ENCODE measurements at places on chromosomes 1 and 21.

DNA sequence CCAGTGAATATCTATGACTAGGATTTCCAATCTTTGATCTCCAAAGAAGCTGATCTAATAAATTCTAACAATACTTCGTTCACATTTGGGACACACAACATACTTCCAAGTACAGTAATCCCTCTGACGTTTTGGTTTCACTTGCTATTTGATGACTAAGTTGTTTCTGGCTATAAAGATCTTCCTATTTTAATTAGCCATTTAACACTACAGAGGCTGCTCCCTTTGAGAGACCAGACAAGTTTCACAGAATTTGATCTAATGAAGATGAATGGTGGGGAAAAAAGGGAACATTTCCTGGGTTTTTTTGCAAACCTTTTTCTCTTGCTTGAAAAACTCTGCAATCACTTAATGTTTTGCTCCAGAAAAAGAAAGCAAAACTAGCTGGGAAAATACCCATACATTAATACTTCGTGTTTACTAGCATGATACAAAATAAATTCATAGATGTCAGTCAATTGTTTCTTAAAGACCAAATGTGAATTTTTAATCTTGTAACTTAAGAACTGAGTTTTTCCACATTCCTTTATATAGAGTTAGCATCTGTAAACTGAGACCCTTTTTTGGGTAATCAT, 28.0 kb upstream of the GLIS1 start:
- no peak for DNase-seq

GRCh38 chr1:11337580-11338073, 64.6 kb downstream of the UBIAD1 start:
- peak; percentile 82 for DNase-seq

DNA sequence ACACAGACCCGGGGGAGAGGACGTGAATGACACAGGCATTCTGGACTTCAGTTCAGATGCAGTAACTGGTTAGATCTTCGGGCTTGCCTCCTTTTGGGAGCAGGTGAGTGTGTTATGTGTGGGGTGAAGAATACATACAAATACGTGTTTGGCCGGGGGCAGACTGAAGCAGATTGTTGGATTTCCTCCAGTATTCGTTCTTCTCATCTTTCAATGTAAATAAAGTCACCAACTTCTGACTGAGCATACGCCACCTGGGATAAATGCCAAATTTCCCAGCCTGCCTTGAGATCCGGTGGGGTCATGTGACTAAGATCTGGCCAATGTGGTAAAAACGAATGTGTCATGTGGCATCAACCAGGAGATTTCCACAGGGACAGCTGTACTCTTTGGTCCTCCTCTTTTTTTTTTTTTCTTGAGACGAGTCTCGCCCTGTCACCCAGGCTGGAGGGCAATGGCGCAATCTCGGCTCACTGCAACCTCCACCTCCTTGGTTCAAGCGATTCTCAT, 189.8 kb downstream of the RGS7 start:
- no peak for DNase-seq

DNA sequence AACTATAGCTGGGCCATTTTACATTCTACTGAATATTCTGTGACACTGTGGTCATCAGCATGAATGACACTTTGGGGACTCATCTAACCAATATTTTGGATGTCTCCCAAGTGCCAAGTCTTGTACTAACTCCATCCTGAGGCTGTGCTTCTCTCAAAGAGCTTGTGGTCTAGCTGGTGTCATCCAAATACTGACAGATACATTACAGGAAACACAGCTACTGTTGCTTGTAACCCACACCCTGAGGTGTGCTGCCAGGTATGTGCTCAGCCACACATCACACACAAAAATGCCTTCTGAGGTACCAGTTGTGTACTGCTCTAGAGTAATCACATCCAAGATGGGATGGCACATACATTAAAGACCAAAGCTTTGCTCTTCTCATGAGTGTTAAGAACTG, 81.6 kb downstream of the ST6GALNAC5 start:
- no peak for DNase-seq

DNA sequence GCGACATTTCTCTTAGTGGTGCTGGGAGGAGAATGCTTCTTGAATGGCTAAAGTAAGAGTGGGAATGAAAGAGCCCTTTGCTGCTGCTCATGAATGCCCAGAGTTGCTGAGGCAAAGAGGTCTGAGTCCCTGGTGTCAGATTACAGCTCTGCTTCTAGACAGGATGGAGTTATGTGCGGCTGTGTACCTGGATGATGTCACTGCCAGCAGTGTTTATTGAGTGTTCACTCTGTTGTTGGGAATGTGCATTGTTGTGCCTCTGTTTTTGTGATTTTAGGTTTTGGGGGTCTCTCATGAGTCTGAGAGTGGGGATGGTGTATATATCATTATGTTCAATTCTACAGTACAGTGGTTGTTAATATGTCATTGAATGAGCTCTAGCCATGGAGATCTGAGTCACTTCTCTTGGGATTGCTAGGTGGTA, 2.7 kb downstream of the CDC14A start:
- DNase-seq, result peak; percentile 39

DNA sequence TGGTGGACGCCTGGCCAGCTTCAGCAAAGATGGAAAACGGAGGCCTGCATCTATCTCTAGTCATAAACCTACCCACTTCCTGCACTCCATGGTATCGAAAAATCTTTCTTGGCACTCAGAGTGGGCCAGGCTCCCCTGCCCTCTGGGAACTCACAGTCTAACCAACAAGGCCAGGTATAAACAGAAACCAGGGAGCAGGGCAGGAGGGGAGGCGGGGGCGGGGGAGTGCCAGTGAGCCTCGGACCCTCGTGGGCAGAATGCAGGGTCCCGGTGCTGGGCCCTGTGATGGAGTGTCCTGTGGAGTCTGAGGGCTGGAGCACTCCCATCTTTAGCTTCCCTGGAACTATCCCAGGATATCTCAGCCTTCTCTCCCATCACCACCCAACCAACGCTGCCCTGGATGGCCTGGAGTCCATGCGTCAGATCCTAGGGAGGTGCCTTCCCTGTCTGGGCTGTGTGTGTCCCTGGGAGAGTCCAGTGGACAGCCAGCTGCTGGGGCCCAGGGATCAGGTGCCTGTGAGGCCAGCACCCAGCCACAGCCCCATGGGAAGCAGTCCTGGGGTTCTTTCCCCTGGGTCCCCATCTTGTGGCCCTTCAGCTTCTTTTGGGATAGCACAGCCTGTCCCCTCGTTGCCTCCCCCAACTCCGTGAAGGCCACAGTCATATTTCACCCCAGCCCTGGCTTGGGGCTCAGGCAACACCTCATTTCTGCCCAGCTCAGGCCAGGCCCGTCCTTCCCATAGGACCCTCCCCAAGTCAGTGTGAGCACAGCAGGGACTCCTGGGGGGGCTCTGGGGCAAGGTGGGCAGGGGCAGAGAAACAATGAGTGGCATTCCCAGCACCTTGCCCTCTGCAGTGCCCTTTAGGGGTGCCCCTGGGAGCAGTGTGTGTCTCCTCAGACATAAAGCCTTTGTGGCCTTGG, 1.1 kb upstream of the EPS8L3 start:
- no peak for DNase-seq

DNA sequence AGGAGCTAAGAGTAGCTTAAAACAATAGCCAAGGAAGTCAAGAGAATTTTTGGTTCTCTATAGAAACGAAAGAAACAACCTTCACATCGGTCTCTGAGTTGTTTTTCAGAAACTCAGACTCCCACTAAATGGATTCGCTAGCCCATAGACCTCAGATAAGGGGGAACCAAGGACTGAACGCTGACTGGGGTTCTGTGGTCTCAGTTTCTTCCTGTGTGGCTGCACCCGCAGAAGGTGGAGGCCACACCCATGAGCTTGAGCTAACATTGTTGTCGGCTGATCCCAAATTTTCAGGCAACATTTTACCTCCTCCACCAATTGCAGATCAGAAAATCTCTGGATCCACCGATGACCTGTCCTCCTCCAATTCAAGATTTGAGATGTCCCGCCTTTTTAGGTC, 456.1 kb downstream of the AJAP1 start:
- no peak for DNase-seq

- DNase-seq, result peak; percentile 53
Measured at GRCh38 chr1:9849691-9850441, 26.1 kb upstream of the CLSTN1 start.

DNA sequence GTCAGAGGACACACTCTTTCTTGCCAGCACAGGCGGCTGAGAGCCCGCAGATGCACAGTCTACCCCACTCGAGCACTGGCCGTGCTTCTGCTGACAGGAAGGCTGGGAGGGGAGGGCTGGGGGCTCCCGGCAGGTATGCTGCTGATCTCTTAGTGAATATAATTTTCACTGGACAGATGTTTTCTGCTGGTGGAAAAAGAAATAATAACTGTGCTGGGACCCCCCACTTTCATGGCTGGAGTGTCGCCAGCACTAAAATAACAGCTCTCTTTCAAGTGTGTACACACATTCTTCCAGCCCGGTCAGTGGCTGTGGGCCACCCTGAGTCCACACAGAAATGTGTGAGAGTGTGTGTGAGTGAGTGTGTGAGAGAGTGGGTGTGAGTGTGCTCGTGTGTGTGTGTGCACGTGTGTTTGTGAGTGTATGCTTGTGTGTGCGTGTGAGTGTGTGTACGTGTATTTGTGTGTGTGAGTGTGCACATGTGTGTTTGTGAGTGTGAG, 167.7 kb upstream of the USP24 start:
- DNase-seq, result no peak

GRCh38 chr1:9233241-9233941, 1.2 kb upstream of the H6PD start:
- DNase-seq, result no peak

- DNase-seq, result no peak
Measured at GRCh38 chr1:168097921-168098528, 38.7 kb downstream of the GPR161 start.

DNA sequence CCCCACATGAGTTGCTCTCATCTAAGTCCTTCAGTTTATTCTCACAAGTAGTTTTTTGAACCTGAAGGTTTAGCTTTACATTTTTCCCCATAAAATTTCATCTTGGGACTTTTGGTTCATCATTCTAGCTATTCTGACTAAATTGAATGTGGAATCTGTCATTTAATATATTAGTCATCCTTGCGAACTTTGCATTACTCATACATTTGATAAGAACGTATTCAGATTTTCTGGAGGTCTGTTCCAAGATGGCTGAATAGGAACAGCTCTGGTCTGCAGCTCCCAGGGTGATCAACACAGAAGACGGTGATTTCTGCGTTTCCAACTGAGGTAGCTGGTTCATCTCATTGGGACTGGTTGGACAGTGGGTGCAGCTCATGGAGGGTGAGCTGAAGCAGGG, 59.8 kb upstream of the CSF1 start:
- no peak for DNase-seq

DNA sequence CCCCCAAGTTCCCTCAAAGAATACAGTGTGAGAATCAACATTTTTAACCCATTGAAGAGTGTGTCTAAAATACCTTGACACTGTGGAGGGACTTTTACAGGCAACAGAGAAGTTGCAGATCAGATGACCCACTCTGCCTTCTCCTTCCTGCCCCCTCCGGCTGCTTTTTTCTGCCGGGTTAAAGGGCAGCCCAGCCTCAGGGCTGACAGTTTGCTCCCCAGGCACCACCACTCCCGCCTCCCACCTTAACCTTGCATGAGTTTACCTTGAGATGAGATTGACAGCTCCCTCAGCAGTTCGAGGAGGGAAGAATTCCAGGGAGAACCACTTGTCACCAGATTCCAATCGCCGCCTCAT, 3.2 kb downstream of the MTHFR start:
- DNase-seq, result peak; percentile 55

- no peak for DNase-seq
Measured at GRCh38 chr1:8022395-8023286, 3.5 kb downstream of the ERRFI1 start.
